ENCODE measurements at places on chromosomes 13 and 19.
A peak's percentile ranks its signal among the peaks of the same experiment; 100 is the strongest.

GRCh38 chr13:113806526-113806925, 47.5 kb downstream of the TMEM255B start:
- DNase-seq: no peak

- peak; percentile 83 for DNase-seq
These were observed 126.6 kb upstream of the MCF2L start for GRCh38 chr13:112842343-112842856.

GRCh38 chr19:461721-462551, 1.1 kb upstream of the SHC2 start:
- peak; percentile 63 for DNase-seq

DNA sequence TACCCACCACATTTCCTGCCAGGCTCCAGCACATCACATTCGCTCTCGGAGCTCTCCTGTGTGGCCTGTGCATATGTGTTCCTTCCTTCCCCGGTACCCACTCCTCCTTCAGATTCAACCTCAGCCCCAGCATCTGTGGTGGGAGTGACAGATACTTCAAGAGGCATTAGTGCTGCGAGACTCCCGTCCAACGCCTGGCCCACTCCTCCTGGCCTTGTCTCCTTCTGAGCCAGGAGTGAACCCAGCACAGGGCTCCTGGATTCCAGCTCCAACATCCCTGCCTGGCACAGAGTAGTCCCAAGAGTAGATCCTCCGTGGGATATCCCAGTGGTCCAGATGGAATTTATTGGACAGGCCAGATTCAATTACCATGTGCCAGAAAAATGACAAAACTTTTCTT, 55.9 kb downstream of the SACS start:
- no peak for DNase-seq

- DNase-seq: no peak
These were observed 34.3 kb downstream of the CCL25 start for GRCh38 chr19:8086849-8087248.

Measured in mesendoderm (in vitro differentiated cells).